ENCODE measurements at places on chromosomes 2 and 18.

DNA sequence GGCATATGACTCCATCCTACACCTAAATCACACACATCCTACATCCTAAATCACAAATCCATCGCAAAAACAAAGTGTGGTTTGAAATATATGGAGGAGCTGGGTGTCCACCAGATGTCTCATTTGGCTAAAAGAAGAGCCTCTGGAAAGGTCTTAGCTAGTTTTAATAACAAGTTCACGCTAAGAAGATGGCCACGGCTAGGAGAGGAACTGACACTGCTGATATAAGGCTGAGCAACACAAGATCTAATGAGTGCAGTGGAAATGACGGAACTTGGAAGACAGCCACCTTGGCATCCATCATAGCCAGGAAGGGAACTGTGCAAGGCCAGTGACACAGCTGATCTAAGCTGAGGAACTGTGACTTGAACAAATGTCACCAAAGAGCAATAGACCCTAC lies 60.0 kb upstream of the AGAP1 start:
- DNase-seq: no peak

DNA sequence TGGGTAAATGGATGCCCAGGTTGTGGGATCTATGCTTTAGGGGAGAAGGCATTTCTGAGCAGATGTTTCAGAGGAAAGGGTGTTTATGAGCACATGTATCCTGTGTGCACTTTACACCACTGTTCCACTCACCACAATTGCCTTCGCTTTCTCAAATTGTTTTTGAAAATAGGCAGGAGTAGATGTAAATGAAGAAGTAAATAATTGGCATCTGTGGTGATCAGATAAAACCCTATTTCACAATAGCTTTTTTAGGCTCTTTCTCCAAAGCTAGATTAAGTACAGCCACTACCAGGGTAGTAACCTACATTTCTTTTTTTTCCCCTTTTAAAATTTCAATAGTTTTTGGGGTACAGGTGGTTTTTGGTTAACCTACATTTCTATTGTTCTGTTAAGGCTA lies 40.6 kb downstream of the TMEM178A start:
- no peak for DNase-seq

GRCh38 chr2:72097276-72097675 lies 50.4 kb downstream of the CYP26B1 start:
- DNase-seq: no peak

GRCh38 chr2:10774394-10774793 lies 38.2 kb downstream of the PDIA6 start:
- DNase-seq: no peak

DNA sequence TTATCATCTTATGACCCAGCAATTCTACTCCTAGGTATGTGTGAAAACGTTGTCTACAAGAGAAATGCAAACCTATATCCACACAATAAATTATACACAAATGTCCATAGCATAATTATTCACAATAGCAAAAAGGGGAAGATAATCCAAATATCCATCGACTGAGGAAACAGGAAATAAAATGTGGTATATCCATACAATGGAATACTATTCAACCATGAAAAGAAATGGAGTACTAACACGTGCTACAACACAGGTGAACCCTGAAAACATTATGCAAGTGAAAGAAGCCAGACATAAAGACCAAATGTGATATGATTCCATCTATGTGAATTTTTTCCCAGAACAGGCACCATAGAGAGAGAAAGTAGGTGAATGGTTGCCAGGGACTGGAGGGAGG lies 72.1 kb downstream of the ACOXL start:
- no peak for DNase-seq

GRCh38 chr2:112993831-112994230 lies 11.4 kb upstream of the IL36A start:
- DNase-seq: no peak

GRCh38 chr2:68784915-68785314 lies 50.3 kb downstream of the ARHGAP25 start:
- DNase-seq: no peak

DNA sequence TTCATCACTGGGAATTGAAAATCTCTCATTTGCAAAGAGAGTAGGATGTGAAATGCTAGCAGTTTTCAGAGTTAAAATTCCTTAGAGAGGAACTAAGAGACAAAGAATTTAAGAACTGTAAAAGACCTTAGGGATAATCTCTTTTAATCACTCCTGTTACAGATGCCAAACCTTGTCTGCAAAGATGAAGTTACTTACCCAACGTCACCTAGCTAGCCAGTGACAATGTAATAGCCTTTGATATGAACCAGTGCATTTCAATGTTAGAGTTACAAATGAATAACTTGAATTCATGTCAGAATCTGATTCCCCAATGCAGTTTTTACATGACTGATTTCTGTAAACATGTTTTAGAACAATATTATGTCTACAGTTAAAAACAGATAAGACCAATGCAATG lies 190.1 kb downstream of the LRP1B start:
- DNase-seq: no peak

- DNase-seq: no peak
Observed at GRCh38 chr2:159879051-159879604, 81.1 kb upstream of the CD302 start.

DNA sequence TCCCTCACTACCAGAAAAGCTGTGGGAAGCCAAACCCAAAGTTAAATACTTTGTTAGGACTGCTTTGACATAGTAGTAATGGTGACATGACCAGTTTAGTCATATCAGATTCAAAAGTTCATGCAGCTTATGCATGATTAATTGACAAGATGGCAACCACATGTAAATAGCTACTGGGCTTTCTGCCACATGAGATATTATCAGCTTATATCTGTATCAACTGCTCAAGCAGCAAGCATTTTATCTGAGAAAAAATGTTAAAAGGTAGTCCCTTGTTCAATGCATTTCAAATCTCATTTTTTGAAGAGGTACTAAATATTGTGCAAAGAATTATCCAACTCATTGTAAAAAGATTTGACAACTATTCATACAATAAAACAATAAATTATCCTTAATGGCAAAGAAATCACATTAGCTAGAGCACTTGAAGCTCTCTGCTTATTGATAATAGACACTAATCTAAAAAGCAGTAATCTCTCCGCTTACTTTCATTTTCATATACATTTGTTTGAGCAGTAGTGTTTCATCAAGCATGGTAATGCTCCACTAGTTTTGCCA lies 993.6 kb upstream of the NXPH2 start:
- no peak for DNase-seq

DNA sequence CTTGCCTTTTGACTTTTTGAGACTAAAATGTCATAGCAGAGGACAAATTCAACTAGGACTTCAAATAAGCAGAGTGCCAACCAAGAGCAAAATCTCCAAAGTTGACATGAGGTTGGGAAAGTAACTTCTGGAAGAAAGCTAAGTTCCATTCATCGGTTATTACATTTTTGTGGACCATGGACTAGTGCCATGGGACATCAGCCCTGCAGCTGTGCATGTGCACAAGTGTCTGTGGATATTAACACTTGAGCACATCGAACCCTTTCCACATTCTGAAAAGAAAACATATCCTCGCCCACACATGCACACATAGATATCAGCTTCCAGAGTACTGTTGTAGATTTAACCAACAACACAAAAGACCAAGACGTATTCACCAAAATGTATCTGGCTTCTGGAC lies 262.6 kb downstream of the NYAP2 start:
- no peak for DNase-seq

DNA sequence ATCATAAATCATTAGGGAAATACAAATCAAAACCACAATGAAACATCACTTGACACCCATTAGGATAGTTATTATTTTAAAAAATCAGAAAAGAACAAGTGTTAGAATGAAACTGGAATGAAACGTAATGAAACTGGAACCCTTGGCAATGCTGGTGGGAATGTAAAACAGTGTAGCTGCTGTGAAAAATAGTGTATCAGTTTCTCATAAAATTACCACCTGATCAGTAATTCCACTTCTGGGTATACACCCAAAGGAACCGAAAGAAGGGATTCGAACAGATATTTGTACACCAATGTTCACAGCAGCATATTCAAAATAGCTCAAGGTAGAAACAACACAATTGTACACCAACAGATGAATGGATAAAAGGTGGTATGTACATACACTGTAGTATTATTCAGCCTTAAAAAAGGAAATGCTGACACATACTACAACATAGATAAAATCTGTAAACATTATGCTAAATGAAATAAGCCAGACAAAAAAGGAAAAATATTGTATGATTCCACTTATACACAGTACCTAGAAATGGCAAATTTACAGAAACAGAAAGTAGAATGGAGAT lies 27.0 kb downstream of the ROCK1 start:
- DNase-seq: no peak

DNA sequence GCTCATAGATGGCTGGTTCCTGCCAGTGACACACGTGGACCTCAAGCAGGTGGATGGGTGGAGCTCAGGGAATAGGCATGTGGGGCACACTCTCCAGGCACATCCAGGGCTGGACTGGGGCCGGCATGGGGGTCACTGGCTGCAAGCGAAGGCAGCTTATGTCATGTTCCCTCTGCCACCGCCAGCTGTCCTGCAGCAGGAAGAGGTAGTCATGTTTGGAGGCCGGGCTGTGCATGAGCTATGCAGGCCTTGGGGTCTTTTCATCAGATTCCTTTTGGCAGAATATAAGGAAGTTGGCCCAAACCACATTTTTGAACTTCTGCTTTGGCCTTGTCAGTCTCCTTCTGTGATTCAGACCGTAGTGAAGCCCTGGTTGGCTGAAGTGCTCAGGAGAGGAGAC lies 61.5 kb downstream of the AGAP1 start:
- no peak for DNase-seq

- no peak for DNase-seq
Observed at GRCh38 chr18:58243401-58243800, 199.4 kb downstream of the NEDD4L start.

GRCh38 chr2:30796699-30797098 lies 10.5 kb downstream of the CAPN13 start:
- no peak for DNase-seq

DNA sequence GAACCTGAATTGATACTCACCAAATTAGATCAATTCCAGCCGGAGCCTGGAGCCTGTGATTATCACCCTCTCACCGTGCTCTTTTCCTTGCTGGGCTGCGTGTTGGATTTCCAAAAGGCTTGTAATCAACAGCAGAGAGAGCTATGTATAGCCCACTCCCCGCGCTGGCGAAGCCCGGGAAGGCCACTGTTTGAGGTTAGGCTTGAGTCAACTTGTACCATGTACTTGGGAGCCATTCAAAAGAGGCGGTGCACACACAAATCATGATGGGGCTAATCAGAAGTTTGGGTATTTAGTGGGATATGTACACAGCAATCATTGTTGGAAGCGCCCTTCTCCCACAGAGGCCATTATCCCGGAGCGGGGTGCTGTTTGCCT lies 151.6 kb downstream of the GLI2 start:
- no peak for DNase-seq

- DNase-seq: peak; percentile 8
Observed at GRCh38 chr18:44679914-44680272, 795 bp upstream of the SETBP1 start.

- no peak for DNase-seq
Observed at GRCh38 chr2:43537137-43537536, 58.7 kb downstream of the THADA start.

GRCh38 chr2:105100046-105100840 lies 62.4 kb downstream of the MRPS9 start:
- DNase-seq: no peak

DNA sequence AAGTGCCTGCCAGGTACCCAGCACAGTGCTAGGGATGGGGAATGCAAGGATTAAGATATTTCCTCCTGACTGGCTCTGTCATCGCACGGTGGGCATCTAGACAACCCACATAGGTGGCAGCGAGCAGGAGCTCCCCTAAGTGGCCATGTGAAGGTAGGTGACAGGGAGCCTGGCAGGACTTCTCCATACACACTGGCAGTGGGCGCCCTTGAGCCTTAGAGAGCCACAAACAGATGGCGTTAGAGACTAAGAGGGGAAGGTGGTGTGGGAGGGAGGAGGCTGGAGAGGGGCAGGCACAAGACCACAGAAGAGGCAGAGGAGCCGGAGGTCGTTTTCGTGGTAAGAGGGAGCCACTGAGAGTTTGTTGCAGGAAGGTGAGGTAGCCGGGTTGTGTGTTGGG lies 15.2 kb downstream of the PRELID3A start:
- DNase-seq: no peak

GRCh38 chr2:181076658-181077057 lies 96.3 kb downstream of the UBE2E3 start:
- DNase-seq: no peak

DNA sequence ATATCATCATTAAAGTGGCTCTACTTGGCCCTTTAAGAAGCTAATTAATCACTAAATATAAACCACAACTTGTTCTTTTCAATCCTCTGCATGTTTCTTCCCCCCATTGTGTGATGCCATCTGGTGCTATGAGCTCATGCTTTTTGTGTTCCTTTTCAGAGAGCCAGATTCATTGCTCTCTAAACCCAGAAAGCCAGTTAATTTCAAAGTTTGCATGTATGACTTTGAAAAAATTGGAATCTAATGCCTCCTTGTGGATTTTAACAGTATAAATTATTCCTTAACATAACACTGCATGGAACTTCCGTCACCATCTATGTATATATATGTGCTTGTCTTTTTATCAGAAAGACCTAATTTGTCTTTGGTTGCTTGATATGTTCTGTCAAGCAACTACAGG lies 31.1 kb downstream of the TMEM178A start:
- no peak for DNase-seq

GRCh38 chr2:127105656-127106456 lies 1.1 kb downstream of the BIN1 start:
- DNase-seq: no peak

DNA sequence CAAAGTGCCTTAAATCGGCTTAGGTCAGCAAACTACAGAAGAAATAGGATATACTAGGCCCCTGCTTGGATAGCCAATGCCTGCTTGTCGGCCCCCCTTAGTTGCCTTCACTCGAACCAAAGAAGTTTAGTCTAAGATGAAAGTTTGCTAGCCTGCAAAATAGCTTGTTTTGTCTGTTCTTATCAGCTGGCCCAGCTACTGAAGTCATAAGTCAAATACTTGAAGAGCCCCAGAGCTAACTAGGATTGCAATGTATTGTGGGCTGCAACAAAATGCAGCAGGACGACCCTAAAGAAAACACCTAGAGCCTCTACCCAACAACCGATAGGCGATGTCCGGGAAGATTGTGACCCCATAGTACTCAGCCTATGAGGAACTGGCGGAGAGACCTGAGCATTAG lies 183.5 kb upstream of the HS6ST1 start:
- DNase-seq: no peak

GRCh38 chr2:27021253-27022049 lies 11.3 kb upstream of the TMEM214 start:
- no peak for DNase-seq

GRCh38 chr2:208069186-208069585 lies 43.9 kb upstream of the PLEKHM3 start:
- no peak for DNase-seq

GRCh38 chr2:189467160-189467559 lies 25.9 kb downstream of the WDR75 start:
- no peak for DNase-seq

All from stimulated activated CD4-positive, alpha-beta T cell treated with anti-CD3 and anti-CD28 coated beads, Interleukin-15, amount 100 ng/mL, for 1 hour (primary cell).